Bone marrow (tissue), 2 donors: ENCODE measurements at places on chromosomes 11 and 22.

GRCh38 chr11:33531743-33532181 is 168.9 kb downstream of the C11orf91 start:
- DNase-seq: no peak

- peak; percentile 66 for DNase-seq
Measured at GRCh38 chr22:22954656-22955055, 67.0 kb downstream of the IGLL5 start.

DNA sequence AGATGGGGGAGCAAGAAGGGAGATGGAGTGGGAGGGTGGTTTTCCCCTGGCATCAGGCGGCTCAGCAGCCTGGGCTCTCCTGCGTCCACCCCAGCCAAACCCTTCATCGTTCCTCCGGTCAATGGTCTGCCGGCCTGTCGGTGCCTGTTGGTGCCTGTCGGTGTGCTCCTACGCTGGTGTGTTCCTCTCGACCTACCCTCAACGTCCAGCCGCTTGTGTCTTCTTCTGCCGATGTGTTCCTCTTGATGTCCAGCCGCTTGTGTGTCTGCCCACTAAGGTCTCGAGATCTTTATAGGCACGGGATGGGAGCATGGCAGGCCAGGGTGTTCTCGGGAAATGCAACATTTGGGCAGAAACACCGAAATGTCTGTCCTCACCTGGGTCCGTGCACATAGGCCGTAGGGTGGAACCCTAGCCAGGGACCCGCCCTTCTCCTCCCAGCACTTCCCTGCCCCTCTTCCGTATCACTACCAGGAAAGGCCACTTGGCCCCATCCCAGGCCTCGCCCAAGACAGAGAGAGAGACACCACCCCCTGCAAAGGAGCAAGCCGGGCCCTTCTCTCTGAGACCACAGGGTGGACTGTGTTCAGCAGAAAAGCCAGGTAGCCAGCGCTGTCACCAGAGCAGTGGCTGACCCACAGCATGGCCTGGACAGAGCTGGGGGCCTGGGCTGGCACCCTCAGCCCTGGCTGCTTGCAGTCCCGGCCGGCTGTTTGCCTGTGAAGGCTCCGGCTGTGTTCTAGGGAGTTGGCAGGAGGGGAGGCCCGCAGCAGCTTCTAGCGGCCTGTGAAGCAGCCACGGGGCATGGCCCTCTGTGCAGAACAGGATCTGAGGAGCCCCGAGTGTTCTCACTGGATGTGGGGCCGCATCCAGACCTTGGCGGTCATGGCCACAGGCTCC is 61.6 kb upstream of the KCNQ1OT1 start:
- no peak for DNase-seq

GRCh38 chr11:3904228-3904627 is 48.8 kb downstream of the STIM1 start:
- no peak for DNase-seq

GRCh38 chr11:35234460-35235156 is 95.6 kb downstream of the CD44 start:
- no peak for DNase-seq

DNA sequence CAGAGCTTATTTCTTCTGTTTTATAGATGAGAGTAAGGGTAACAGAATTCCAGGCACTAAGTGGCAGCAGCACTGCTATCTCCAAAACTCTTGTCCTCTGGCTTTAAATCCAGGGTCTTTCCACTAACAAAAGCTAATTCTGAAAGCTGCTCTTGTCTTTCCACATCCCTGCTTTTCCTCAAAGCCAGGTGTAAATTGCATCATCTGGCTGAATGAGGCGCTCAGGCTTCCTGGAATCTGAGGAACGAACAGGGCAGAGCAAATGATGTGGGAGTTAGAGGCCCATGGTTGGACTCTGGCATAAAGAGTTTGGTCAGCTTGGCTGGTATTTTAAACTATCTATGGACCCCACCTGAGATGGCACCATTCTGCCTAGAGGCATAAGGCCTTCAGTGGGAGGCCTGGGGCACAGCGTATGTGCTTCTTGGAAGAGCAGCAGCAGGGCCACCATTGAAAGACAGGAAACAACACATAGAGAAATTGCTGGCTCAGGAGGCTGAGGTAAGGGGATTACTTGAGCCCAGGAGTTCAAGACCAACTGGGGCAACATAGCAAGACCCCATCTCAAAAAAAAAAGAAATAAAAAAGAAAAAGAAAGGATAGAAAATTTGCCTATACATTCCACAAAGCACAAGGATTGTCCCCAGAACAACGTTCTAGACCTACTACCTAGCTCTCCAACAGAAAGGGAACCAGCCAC is 1.9 kb downstream of the KCNJ5 start:
- DNase-seq: no peak

DNA sequence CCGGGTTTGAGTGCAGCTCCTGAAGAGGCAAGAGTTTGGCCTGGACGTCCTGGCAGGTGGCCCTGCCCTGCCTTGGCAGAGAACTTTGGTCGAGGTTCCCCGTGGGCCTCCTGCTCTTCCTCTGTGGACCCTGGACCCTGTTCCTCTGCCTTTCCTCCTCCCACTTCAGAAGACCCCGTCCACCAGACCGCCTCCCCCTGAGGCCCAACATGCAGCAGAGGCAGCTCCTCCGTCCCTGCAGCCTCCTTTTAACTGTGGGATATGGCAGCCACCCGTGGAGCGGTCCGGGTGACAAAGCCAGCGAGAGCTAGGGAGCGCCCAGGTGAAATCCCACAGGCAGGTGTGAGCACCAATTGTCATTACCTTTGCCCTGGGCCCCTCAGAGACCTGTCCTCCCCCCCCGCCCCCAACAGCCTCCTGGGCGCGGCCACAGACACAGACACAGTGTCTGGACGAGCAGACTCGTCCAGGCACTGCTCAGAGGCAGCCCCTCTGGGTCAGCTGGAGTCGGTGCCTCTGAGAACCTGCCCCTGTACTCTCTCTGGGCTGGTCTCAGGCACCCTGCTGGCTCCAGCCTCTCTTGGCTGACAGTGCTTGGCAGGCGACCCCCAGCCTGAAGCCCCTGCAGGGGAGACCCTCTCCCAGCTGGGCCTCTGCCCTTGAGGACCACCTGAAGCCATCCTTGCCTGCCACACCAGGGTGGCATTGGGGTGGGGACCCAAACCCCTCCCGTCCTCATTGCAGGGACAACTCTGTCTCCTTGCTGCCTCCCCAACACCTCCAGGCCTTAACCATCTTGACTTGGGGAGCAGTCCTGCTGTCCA is 4.1 kb upstream of the PTDSS2 start:
- DNase-seq: no peak

- no peak for DNase-seq
Measured at GRCh38 chr11:114827736-114828135, 149.4 kb downstream of the NXPE2 start.

GRCh38 chr22:16847271-16847670 is 22.1 kb upstream of the XKR3 start:
- DNase-seq: no peak

DNA sequence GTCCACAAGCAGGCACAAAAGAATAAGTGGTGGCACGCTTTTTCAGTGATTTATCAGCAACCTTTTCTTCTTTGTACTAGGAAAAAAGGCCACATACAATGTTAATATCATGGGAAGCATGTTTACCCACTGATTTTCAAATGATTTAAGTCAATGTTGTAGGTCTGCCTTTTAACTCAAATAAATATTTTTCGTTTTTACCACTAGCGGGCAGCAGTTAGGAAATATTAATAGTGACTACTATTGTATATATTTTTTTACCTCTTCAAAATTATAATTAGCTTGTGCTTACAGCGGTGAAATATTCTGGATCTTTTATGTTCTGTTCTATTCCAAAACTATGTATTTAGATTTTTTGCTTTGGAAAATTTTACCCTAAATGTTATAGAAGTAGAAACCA is 6.4 kb upstream of the SLC17A6 start:
- no peak for DNase-seq

DNA sequence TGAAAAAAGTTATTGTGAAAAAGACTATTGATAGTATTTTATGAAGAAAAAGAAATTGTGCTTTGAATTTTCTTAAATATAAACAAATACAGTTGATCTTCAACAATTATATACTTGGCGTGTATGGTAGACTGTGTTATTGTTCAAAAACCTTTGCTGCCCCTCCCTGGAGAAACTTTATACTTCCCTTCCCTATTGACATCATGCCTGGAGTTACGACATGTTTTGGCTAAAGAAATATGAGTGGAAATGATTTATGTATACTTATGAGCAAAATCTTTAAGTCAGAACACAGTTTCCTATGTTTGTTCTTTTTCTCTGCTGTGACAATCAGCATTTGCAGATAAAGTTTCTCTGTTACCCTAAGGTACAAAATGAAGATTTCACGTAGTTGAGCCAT is 243.8 kb downstream of the TMEM135 start:
- DNase-seq: no peak

- DNase-seq: no peak
Measured at GRCh38 chr22:26103023-26103422, 66.2 kb upstream of the SEZ6L start.

- DNase-seq: no peak
Measured at GRCh38 chr22:46592390-46592872, 27.8 kb upstream of the GRAMD4 start.

- no peak for DNase-seq
Measured at GRCh38 chr11:113505046-113505445, 29.8 kb upstream of the DRD2 start.
